ENCODE measurements at places on chromosomes 7 and 10. TPM values are rescaled to one million over a fixed set of nuclear protein-coding genes. Genes with fewer than 3 reads are reported as not detected.

DNA sequence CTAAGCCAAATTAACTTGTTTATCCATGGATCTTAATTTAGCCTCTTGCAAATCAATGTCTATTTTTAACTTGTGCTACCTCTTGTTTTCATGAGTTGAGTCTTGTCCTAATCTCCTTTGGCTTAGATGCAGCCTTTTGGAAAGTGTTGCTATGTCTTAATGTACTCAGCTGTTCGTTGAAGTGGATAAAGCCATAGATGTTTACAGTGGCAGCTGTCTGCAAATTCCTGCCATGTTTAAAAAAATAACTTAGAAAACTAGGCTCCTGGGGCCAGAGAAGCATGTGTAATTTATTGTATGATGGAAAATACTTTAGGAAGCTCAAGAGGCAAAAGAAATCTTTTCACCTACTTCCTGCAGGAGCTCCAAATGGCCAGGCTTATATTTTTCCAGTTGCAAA, 253.1 kb upstream of the RHOBTB1 start:
- H3K27me3 ChIP-seq: 0 out of 2 replicates have a peak, but pooled peaks cover 5% of the 10 kb centered on the region
- no peaks in the 10 kb centered on the region for H3K36me3 ChIP-seq
- no peaks in the 10 kb centered on the region for H3K4me1 ChIP-seq
- no peak overlapping the region for H3K4me3 ChIP-seq

DNA sequence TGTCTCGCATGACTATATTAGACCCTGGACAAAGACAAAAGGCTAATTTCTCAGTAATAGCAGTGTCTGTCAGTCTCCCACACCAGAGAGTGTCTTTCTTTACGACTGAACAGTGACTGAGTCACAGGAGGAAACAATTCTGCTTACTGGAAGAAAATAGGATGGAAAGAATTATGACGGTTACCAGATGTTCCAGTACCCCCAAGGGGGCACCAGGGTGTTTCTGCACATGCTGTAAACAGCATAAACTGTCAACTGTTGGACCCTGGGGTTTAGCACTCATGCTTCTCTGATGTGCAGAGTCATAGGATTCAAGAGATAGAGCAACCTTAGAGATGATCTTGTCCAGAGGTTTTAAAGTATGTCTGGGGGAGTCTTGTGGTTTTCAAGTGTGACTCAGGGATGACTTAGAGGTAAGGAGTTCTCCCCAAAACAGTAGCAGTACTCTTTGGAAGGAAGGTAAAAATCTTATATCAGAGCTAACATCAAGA, 291.7 kb downstream of the THSD7A start:
- DNase-seq: peak; percentile 71
- H3K27me3 ChIP-seq: no peaks in the 10 kb centered on the region
- H3K27ac ChIP-seq: peak overlapping the region; percentile 9
- no peaks in the 10 kb centered on the region for H3K36me3 ChIP-seq

DNA sequence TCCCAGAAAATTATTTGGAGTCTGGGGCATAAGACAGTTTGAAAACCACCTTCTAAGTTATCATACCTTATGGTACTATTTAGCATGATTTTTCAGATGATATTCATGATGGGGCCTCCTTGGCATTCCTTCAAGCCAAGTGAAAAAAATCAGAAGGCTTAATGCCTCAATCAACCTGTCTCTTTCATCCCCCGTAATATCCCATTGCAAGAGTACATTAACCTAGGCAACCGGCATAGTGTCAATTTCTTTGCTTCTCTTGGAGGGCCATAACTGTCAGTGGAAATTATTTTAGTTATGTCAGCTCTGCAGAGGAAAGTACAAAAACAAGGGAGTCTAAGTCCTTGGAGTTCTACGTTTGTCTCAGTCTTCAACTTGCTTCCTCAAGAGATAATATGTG, 43.4 kb downstream of the INHBA start:
- no peak overlapping the region for H3K4me3 ChIP-seq
- DNase-seq: no peak
- no peak overlapping the region for H3K27ac ChIP-seq
- H3K4me1 ChIP-seq: peaks cover 7% of the 10 kb centered on the region

DNA sequence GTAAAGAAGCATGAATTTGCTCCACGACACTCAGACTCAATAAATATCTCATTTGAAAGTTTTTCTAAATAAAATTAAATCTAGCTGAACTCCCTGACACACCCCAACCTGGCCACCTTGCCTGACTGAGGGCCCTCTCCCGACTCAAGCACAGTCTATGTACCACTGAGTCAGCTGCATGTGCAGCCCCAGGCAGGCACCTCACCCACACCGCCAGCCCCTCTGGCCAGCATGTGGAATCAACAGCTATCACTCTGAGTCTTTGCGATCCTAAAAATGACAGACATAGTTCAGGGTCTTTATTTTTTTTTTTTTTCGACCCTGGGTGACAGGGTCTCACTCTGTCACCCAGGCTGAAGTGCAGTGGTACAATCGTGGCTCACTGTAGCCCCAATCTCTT, 35.2 kb downstream of the OAT start:
- H3K4me3 ChIP-seq: no peak overlapping the region
- no peaks in the 10 kb centered on the region for H3K4me1 ChIP-seq
- no peak overlapping the region for H3K27ac ChIP-seq

GRCh38 chr7:131027287-131027773, 293.3 kb upstream of the KLF14 start:
- H3K27me3 ChIP-seq: no peaks in the 10 kb centered on the region
- peak; percentile 97 for DNase-seq
- peak overlapping the region; percentile 47 for H3K4me3 ChIP-seq
- H3K4me1 ChIP-seq: peaks cover 34% of the 10 kb centered on the region
- H3K36me3 ChIP-seq: peaks cover 10% of the 10 kb centered on the region

- no peaks in the 10 kb centered on the region for H3K27me3 ChIP-seq
- peaks cover 15% of the 10 kb centered on the region for H3K4me1 ChIP-seq
- H3K4me3 ChIP-seq: peak overlapping the region; percentile 15
- H3K27ac ChIP-seq: peak overlapping the region; percentile 19
These were observed 655.6 kb downstream of the LRMDA start for GRCh38 chr10:76086761-76087639.

DNA sequence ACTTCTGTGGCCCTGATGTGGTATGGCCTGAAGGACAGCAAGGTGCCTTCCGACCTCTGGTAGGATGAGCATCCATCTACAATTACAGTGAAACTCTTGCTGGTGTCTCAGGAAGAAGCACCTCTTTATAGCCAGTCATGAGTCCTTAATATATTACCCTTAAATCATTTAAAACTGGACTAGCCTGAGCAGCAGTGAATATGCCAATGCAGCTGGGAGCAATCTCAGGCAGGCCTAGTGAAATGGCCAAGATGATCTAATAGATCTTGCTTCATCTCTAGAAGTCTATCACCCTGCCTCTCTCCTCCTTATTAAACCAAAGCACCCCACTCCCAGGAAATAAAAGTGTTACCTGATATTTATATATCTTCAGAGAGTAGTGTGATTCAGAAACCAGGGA, 66.7 kb upstream of the SORCS3 start:
- no peak overlapping the region for H3K4me3 ChIP-seq
- H3K36me3 ChIP-seq: no peaks in the 10 kb centered on the region
- no peaks in the 10 kb centered on the region for H3K27me3 ChIP-seq
- H3K4me1 ChIP-seq: no peaks in the 10 kb centered on the region

- no peak overlapping the region for H3K27ac ChIP-seq
- DNase-seq: peak; percentile 72
- H3K4me3 ChIP-seq: no peak overlapping the region
These were observed 70.4 kb upstream of the ITPRID1 start for GRCh38 chr7:31443457-31443856.

DNA sequence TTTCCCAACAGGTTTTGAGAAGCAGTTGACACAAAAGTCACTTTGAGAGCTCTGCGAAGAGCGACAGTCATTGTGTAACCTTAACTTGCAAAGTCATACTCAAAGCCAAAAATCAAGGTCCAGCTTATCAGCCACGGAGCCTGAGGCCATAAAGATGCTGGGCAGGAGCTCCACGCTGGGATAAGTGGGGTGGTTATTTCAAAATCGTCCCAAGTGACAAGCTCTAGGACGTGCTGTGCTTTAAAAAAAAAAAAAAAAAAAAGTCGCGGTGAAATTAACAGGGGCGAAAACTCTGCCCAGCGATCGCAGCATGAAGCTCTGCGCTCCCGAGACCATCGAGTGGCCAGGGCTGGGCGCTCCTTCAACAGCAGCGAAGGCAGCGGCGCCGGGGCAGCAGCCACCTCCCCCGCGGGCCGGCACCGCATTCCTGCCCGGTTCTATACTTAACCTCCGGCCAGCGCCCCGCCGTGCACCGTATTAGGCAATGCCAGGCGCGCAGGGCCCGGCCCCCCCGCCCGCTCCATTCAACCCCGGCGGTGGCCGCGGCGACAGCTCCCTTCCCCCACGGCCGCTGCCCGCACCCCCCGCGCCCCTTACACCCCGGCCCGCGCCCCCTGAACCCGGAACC, 657 bp downstream of the HACD1 start:
- peak overlapping the region; percentile 81 for H3K4me3 ChIP-seq
- peak; percentile 89 for DNase-seq
- no peaks in the 10 kb centered on the region for H3K4me1 ChIP-seq
- H3K36me3 ChIP-seq: peaks cover 3% of the 10 kb centered on the region

THSD7A gene
- polyA plus RNA-seq: 0.01 TPM

RGR gene
- polyA plus RNA-seq: not detected

TYSND1 gene
- polyA plus RNA-seq: 3.9 TPM

LIPF gene
- not detected for polyA plus RNA-seq

TLX1 gene
- not detected for polyA plus RNA-seq

Measured in GM23248 (cell line).